Urothelium cell line (cell line): ENCODE measurements at places on chromosomes 2 and 18.

DNA sequence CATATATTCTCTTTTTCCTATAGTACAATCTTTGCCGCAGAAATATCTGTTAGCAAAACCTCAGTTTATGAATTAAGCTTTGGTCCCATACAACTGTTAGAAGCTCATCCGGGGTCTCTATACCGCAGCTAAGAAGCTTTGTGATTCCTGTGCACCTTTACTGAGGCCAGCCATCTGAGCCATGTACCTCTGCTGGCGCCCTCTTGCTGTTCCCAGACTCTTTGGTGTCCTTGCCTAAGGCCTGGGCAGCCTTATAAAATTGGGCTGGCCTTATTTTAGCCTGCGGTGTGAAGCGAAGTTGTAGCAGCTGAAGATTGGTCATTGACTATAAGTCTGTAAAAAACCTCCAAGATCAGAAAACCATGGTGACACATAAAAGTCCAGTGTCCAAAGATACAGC lies 1135.1 kb upstream of the CHAC2 start:
- DNase-seq = no peak

GRCh38 chr2:105708697-105709096 lies 36.0 kb upstream of the NCK2 start:
- no peak for DNase-seq

DNA sequence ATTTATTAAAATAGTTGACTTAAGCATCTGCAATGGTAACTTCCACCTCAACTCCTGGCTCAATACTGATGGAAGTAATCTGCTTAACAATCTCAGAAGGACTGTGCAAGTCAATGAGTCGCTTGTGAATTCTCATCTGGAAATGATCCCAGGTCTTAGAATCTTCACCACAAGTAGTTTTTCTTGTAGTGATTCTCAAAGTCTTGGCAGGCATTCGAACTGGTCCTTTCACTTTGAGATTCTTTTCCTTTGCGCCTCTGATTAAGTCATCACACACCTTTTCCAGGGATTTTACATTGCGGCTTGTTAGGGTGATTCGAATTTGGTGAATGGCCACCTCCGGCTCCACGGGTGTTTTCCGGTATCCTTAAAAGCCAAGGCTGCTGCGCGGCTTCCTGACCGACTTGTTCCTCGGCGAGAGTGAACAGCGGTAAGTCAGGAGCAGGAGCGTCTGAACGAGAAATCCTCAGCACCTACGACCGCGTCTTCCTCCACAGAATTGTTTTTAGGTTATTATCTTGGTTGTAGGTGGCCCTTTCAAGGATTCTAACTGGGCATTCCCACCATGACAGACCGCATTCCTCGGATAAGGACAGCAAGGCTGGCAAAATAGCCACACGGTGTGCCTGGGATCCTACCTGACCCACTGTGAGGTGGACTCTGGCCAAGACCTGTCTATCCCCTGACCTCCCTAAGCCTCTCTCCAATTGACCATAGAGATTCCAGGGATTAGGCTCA lies 23.8 kb upstream of the SLC20A1 start:
- DNase-seq = no peak

DNA sequence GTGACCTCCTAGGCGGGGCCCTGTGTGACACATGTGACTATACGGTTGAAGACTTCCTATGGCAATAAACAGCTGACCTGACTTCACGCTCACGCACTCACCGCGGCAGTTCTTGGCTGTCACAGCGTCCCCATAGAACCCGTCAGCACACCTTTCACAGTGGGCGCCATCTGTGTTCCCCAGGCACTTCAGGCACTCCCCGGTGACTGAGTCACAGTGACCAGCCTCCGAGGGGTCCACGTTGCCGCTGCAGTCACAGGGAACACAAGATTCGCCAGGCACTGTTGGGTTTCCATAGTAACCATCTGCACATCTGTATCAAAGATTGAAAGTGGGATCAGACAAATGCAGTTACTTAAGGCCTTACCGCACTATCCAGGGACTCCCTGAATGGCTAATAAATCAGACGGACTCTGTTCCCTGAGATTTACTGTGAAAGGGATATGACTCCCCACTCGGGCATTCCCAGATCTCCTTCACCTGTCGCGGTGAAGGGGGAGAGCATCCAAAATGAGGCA lies 94.5 kb downstream of the LAMA1 start:
- no peak for DNase-seq

DNA sequence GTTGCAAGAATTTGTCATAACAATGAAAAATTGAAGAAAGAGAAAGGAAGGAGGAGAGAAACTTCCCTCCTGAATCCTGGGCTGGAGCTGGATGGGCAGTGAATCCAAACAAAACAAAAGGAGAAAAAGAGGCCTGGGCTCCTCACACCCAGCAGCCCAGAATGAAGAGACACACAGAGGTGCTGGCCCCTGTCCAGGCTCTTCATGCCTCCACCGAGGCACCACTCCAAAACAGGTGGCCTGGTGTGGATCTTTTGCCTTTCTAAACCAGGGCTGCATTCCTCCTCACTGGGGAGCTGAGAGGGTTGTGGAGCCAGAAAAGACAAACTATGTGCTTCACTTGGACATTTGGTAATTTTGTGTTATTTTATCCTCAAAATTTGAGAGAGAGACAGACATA lies 76.0 kb downstream of the FAM124B start:
- DNase-seq = no peak

GRCh38 chr2:15363734-15364133 lies 197.4 kb downstream of the NBAS start:
- DNase-seq = no peak
